ENCODE measurements at places on chromosomes 5 and 9.

DNA sequence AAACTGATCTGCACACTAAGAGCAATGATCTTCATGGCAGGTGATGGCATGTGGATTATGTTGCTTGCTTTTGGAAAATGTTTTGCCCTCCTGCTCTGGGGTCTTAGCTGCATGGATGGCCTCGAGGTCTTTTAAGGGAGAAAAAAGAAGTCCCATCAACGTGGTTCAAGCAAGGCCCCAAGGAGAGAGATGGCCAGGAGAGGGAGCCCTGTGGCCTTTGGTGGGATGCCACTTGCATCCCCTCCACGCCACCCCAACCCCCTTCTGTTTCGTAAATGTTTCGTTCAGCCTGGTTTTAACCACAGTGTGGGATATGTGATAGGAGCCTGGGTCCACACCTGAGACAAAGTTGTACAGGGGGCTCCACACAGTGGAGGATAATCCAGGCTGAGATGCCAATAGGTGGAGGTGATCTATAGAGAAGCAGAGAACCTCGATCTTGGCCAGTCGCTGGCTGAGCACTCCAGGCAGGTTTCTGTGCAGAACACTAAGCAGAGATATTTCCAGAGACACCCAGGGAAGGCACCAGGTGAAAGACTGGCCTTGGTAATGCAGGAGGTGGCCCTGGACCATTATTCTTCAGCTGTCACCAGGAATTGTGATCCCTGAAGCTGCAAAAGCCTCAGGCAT is 25.8 kb upstream of the FRRS1L start:
- DNase-seq, result no peak

- DNase-seq, result no peak
Measured at GRCh38 chr5:83590966-83591365, 119.4 kb downstream of the VCAN start.

DNA sequence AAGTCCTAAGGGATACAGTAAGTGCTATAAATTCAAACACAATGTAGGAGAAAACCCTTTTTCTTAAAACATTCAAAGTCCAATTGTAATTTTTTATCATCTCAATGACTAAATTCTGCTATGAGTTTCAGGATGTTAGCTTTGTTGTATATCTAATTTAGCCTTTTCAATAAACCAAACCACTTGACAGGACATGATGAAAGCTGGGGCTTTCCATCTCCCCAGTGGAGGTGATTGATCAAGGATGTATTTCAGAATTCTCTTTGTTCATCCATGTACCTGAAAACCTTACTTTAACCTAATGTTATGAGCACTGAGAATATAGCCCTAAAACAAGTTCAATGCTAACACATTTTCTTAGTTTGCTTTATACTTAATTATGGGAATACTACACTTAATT is 639.0 kb upstream of the ITGA1 start:
- DNase-seq, result no peak

- no peak for DNase-seq
Measured at GRCh38 chr5:157371655-157372471, 88.2 kb upstream of the NIPAL4 start.

GRCh38 chr5:178387856-178388190 is 155.2 kb upstream of the PHYKPL start:
- no peak for DNase-seq

DNA sequence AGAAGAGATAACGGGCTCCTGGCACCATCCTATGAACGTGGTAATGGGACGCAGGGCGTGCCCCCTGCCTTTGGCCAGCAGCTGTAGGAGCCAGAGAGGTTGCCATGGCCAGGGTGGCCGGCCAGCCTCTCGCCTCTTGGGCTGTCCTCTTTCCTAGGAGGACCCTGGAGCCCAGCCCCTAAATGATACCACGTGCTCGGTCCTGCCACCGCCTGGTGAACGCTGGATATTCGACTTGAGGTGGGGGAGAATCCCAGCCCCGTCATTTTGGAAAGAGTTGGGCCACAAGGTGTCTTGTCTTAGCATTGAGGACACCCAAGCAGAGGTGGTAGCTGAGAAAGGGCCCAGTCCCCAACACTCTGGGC is 391 bp upstream of the NRG2 start:
- DNase-seq, result no peak

GRCh38 chr9:76415731-76416130 is 21.5 kb upstream of the RFK start:
- DNase-seq, result no peak

GRCh38 chr5:173488144-173488543 is 128.3 kb downstream of the BOD1 start:
- no peak for DNase-seq

DNA sequence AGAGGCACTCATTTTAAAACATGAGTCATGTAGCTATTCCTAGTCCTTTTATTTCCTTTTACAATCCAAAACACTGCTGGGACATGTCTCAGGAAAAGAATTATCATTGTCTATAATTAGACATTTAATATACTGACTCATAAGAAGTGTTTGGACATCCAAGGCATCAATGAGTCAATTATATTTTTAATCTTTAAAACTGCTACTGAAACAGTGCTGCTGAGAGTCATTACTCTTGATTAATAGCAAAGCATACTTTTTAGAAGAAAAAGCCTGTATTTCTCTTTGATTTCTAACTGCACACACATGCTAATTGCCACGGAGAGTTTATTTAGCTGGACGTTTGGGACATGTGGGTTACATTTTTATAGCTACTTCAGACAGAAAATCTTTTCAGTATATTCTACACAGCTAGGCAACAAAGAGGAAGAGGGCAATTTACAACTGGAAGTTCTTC is 1249.0 kb upstream of the CDH18 start:
- DNase-seq, result no peak

DNA sequence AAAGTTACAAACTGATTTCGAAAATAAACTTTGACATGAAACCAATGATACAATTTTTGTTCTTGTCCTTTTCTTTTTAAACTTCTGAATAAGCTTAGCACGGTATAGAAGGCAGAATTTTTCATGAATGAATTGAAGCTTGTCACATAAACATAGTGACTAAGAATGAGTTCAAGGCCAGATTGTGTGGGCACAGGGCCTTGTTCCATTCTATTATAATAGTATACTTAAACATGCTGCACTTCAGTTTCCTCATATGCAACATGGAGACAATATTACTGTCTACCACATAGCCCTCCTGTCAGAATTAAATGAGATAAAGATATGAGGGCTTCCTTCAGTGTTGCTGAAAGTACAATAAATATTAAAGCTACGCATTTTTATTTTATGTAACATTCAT is 204.2 kb upstream of the HAPLN1 start:
- DNase-seq, result no peak

DNA sequence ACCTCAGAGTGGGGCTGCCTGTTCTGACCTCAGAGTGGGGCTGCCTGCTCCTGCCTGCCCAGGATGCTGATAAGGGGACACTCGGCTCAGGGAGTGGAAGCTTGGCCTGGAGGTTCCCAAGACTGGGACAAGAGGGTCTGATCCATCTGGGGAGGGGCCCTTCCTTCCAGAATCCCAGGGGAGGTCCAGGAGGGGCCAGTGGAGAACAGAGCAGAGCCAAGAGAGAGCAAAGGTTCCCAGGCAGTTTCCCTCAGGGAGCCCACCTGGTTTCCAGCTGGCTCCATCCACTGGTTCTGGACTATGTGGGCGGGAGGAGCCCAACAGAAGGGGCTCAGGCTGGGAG is 49.1 kb upstream of the RNU6ATAC start:
- no peak for DNase-seq

- DNase-seq, result no peak
Measured at GRCh38 chr5:158899792-158900191, 199.9 kb downstream of the EBF1 start.

GRCh38 chr9:126516936-126517832 is 96.5 kb upstream of the LMX1B start:
- DNase-seq, result peak; percentile 80

- no peak for DNase-seq
Measured at GRCh38 chr9:108057421-108058134, 568.0 kb upstream of the KLF4 start.

GRCh38 chr5:172862165-172862801 is 28.2 kb downstream of the ERGIC1 start:
- no peak for DNase-seq

DNA sequence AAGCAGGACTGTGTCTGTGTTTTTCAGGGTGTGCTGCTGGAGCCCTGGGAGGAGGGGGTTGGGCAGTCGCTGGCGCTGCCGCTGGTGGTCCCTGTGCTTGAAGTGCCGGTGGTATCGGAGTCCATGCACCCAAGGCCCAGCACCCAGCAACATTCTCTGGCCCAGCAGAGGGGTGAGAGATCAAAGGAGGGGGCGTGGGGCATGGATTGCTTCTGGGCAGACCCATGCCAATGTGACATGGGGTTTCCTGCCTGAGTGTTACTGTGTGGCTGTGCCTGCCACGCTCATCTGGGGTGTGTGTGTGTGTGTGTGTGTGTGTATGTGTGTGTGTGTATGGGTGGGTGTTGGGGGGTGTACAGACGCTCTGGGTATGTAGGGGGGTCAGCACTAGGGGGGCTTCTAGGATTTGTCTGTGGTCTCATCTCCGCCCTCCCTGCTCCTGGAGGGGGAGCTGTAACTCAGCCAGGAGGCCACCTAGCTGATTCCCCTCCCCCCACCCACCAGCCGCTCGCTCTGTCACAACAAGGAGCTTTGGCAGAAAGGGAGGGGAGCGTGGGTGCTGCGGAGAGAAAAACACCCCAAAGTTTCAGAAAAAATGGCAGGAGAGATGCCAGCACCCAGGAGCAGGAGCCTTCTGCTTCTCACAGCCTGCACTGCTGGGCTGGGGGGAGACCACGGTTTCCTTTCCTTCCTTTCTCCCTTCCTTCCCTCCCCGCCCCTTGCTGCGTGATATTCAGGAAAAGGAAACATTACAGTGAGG is 35.9 kb upstream of the HSPA9 start:
- no peak for DNase-seq

GRCh38 chr5:171207256-171207847 is 101.7 kb upstream of the TLX3 start:
- DNase-seq, result no peak

DNA sequence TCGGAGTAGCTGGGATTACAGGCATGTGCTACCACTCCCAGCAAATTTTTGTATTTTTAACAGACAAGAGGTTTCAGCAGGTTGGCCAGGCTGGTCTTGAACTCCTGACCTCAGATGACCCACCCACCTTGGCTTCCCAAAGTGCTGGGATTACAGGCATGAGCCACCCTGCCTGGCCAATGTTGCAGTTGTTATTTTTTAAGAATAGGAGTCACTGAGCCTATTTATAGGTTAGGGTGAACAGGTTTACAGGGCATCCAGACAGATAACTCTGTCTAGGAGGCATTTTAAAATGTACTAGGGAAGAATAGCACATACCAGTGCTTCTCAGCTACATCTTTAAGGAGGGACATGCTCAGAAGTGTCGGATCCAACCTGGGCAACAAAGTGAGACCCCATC is 60.1 kb upstream of the BNC2 start:
- DNase-seq, result no peak

- no peak for DNase-seq
Measured at GRCh38 chr5:113276001-113276400, 158.8 kb downstream of the TSSK1B start.

GRCh38 chr5:96627792-96628398 is 34.3 kb upstream of the CAST start:
- no peak for DNase-seq

DNA sequence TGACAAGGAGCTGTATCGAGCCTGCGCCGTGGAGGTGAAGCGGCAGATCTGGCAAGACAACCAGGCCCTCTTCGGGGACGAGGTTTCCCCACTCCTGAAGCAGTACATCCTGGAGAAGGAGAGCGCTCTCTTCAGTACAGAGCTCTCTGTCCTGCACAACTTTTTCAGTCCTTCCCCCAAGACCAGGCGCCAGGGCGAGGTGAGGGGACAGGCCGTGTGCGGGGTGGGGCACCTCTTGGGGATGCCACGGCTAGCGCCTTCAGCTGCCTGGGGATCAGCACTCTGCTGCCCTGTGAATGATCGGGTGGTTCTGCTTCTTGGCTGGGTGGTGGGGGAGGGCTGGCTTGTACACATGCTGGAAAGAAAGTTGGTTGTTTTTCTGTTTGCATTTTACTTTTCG is 1.7 kb downstream of the NELFB start:
- DNase-seq, result no peak

DNA sequence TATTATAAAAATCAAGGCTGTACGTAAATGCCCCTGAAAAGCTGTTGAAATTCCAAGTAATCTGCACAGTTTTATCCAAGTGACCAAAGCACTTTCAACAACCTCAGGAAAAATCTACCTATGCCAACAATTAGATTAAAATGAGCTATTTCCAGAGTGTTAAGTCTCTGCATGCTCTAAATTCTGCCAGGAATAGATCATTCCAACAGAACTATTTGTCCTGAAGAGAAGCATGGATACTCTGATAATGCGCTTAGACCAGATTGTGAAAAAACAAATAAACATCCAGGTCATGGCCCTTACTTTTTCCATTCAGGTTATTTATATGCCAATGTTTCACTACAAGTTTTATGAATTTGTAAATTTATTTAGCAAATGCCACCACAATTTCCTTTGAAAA is 59.1 kb downstream of the PLK2 start:
- no peak for DNase-seq

- DNase-seq, result no peak
Measured at GRCh38 chr5:109825450-109825849, 135.7 kb downstream of the MAN2A1 start.

GRCh38 chr9:109182940-109183798 is 16.1 kb upstream of the FRRS1L start:
- no peak for DNase-seq

GRCh38 chr5:6652025-6652424 is 18.8 kb downstream of the SRD5A1 start:
- DNase-seq, result no peak

- DNase-seq, result no peak
Measured at GRCh38 chr9:18555105-18555883, 81.3 kb downstream of the ADAMTSL1 start.

- no peak for DNase-seq
Measured at GRCh38 chr9:111839387-111839786, 44.6 kb upstream of the SHOC1 start.

GRCh38 chr5:6553972-6554371 is 78.9 kb downstream of the NSUN2 start:
- DNase-seq, result no peak

DNA sequence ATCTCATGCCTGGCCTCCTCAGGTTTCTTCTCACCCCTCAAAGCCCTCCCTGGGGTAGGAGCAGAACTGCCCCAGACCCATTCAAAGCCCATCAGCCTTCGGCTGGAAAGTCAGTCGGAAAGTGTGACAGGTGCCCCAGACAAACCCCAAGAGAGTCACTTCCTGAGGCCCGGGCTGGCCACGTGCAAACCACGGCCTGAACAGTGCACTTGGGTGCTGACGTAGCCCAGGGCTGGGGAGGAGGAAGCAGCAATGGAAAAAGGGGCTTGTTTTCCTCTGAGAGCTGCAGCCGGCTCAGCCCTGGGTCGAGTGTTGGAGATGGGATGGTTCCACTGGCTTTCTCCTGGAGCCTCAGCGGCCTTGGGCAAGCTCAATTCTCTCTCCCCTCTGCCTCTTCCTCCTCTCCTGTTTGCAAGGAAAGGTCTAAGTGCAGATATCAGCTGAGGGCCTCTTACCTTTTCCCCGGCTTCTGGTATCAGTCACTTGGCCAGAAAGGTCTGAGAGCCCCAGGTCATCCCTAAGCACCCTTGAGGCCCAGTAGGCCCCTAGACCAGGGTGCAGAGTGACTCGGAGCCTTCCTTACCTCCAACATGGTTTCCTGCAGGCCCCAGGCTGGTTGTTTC is 5.9 kb upstream of the EGR1 start:
- peak; percentile 88 for DNase-seq

Data from T-helper 2 cell treated with Interferon-gamma antibody and Interleukin-4, amounts not matched to agents 5 μg/mL and 100 μg/mL, for 36 hours (primary cell).